Spinal cord (tissue), 10 donors: ENCODE measurements at places on chromosomes 3 and 15. TPM values are rescaled to one million over a fixed set of nuclear protein-coding genes. Genes with fewer than 3 reads are reported as not detected.

ALPK3 gene
- 6.2 TPM for total RNA-seq

TPRG1 gene
- total RNA-seq: 5.1 TPM

GOLGA8T gene
- 0.83 TPM for total RNA-seq

SPRED1 gene
- 85.8 TPM for total RNA-seq

KCTD6 gene
- total RNA-seq: 29.7 TPM

NR2E3 gene
- 0.30 TPM for total RNA-seq

HESX1 gene
- 2.7 TPM for total RNA-seq

FOXB1 gene
- 2.1 TPM for total RNA-seq

EOMES gene
- total RNA-seq: 1.3 TPM

VILL gene
- total RNA-seq: 7.2 TPM

WDR5B gene
- 6.2 TPM for total RNA-seq

ZNF774 gene
- 5.3 TPM for total RNA-seq
